ENCODE measurements at places on chromosomes 7 and 10.

DNA sequence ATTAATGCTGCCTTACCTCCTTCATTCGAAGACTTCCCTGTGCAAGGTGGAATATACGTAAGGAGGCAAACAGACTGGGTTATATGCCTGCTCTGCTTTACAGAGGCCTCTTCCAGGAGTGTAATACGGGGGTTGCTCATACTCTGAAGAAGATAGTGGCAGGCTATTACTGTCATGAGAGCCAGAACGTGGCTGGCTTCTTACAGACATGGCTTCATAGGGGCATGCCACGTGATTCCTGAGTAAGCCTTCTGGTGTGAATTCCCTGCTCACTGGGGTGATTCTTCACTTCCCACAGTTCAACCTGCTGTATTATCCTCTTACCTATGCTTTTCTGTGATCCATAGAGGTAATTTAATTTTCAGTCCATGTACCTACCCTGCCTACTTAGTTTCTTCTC is 141.8 kb downstream of the ST7 start:
- DNase-seq: no peak

DNA sequence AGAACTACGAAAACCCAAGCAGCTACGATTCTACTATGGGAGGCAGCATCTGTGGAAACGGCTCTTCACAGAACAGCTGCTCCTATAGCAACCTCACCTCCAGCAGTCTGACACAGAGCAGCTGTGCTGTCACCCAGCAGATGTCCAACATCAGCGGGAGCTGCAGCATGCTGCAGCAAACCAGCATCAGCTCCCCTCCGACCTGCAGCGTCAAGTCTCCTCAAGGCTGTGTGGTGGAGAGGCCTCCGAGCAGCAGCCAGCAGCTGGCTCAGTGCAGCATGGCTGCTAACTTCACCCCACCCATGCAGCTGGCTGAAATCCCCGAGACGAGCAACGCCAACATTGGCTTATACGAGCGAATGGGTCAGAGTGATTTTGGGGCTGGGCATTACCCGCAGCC is 81.6 kb upstream of the SAMD8 start:
- DNase-seq: no peak

DNA sequence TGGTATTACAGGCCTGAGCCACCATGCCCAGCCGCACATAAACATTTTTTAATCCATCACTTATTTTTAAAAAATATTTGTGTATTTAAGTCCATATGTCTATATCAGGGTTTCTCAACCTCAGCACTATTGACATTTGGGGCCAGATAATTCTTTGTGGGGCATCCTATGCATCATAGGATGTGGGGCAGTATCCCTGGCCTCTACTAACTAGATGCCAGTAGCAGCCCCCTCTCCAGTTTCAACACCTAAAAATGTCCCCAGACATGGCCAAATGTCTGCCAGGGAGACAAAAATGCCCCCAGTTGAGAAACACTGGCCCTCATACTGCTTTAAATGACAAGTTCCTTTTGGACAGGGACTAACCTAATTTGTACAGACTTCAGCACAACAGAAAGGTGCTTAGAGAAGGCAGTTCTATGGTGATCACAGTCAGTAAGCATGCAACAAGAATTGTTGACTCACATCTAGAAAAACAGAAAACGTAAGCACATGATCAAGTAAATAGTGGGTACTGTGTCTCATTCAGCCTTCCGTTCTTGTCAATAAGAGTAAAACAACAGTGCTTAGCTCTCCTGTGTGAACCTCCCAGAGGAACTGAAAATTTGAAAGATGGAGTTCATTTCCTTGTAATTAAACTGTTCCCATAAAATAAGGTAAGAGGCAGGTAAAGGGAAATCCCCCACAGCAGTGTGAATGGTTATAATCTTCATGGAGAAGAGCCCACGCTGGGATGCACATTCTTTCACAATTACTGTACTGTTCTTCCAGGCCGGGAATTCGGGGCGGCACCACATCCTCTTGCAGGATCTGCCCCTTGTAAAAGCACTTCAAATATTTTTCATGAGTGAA is 17.3 kb upstream of the ADRB1 start:
- DNase-seq: no peak

DNA sequence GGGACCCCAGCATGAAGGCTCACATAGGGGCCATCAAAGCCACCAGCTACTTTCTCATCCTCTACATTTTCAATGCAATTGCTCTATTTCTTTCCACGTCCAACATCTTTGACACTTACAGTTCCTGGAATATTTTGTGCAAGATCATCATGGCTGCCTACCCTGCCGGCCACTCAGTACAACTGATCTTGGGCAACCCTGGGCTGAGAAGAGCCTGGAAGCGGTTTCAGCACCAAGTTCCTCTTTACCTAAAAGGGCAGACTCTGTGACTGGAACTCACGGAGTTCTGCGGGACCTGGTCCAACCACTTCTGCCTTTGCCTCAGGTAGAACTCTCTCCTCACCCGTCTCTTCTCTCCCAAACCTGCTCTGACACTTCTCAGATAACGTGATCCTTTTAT is 945 bp downstream of the TAS2R40 start:
- DNase-seq: no peak

- no peak for DNase-seq
Observed at GRCh38 chr10:49711481-49711880, 32.0 kb downstream of the C10orf53 start.

DNA sequence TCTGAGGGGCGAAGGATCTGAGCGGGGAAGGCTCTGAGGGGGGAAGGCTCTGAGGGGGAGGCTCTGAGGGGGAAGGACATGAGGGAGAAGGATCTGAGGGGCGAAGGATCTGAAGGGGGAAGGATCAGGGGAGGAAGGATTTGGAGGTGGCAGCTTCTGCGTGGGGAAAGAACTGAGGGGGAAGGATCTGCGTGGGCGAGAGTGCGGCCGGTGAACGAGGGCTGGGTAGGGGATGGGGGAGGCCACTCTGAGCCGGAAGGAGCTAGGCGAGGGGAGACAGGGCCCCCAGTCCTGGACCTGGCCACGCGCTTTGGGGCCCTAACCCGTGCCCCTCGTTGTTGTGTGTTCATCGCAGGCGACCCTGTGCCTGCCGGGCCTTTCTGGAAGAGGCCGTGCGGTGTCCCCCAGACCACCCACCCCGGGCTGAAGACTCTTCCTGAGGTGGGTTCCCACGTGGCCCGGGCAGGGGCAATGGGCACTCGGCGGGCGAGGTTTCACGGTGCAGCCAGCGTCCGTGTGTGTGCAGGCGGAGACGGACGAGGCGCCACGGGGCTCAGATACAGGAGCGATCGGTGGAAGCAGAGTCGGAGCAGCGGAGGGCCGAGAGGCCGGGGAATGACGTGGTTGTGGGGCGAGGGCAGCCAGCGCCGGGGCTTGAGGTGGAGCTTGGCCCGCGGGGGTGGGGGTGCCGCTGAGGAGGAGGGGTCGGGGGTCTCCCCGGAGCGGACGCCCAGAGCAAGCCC is 2.0 kb downstream of the CALY start:
- no peak for DNase-seq

DNA sequence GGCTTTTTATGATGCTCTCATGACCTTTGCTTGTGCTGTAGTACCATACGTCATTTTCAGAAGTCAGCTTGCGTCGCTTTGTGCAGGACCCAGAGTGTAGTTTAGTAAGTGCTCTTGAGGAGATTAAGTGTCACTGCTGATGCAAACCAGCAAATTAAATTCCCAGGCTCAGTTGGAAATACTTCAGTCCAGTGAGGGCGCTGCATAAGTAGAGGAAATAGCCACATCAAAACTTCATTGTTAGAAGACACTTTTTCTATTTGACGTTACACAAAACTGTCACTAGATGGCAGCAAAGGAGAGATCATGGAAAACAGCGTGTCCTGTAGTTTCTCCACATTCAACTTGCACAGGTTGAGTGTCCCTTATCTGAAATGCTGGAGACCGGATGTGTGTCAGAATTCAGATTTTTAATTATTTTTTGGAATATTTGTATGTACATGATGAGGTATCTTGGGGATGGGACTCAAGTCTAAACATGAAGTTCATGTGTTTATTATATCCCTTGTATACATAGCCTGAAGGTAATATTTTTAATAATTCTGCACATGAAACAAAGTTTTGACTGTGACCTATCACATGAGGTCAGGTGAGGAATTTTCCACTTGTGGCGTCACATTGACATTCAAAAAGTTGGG is 7.9 kb downstream of the ZNF22 start:
- peak; percentile 91 for DNase-seq

DNA sequence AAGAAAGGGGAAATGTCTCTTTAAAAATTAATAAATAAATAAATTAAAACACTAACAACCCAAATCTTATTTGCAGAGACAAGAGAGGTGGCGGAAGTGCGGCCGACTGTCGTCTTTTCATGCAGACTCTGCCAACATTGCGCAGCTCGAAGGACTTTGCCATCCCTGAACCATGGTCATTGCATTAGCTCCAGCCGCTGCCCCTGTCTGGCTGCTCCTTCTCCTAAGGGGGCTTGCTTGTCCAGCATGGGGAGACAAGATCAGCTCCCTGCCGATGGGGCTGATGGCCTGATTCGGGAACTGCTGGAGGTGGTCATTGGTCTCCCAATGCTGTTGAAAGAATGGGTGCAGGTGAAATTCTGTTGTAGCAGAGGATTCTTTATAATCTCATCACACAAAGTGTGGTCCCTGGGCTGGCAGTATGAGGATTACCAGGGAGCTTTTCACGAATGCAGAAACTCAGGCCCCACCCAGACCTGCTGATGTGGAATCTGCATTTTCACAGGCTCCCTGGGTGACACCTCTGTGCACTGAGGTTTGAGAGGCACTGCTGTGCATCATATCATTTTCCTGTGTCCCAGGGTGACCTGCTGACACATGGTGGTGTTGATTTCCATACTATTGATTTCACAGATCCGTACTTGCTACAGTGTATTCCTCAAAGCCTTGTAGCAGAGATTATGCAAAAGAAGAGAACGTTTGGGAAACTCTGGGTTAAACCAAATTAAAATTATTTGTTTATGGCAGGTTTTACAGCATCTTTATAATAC is 172.4 kb upstream of the ZMIZ1 start:
- no peak for DNase-seq

DNA sequence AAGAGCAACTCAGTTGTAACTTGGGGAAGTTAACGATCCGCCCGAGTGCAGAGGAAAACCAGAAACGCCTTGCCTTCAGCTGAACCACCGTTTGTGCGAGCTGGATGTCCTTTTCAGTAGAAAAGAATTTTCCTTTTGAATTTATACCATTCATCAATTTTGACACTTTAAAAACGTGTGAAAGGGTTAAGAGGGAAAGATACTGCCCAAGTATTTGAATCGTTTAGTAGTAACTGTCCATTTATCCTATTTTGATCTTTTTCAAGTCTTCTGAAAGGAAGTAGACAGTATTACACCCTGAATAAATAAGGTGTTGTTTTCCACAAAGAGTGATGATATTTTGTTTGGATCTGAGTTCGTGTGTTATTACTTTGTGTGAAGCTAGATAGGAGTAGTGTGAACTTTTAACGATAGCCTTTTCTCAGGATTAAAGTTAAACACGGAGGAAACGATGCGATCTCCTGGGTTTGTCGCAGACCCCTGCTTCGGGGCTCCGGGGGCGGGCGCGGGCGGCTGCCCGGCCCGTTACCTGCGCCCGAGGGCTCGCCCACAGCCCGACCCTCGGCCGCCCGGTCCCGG is 830 bp upstream of the BMI1 start:
- no peak for DNase-seq

GRCh38 chr10:116511365-116511764 is 34.4 kb upstream of the PNLIP start:
- DNase-seq: no peak

GRCh38 chr7:80601999-80602398 is 36.4 kb upstream of the CD36 start:
- DNase-seq: no peak

- no peak for DNase-seq
Observed at GRCh38 chr10:101233863-101234262, 4.6 kb upstream of the LBX1 start.

DNA sequence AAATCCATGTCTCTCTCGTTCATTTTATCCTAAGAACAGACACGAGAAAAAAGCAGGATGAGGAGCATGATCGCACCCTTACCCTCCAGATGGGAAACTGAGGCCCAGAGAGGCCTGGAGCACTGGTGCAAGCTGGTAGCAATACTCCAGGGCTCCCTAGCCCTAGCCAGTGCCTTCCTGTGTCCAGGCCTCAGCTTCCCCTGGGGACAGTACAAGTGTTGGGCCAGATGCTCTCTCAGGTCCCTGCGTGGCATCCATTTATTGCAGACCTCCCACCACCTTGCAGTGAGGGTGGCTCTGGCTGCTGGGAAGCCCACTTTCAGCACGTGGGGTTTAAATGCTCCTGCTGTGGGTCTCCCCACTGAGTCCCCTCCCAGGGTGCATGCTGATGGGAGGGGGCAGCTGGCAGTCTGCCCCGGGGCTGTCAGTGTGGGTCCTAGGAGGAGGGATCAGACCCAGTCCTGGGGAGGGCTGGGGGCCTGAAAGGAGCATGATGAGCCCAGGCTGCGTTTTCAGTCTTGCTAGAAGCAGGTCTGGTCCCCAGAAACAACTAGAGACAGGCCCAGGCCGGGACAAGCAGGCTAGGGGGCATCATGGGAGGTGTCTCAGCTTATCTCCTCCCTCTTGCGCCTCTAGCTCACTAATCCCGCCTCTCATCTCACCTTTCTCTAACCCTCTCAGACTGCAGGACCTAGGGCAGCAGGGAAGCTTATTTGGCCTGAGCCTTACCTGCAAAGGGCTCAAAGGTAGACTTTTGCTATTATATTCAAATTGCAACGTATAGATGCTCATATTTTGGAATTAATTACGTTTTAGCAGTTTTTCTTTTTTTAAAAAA is 662 bp upstream of the PPIF start:
- no peak for DNase-seq

DNA sequence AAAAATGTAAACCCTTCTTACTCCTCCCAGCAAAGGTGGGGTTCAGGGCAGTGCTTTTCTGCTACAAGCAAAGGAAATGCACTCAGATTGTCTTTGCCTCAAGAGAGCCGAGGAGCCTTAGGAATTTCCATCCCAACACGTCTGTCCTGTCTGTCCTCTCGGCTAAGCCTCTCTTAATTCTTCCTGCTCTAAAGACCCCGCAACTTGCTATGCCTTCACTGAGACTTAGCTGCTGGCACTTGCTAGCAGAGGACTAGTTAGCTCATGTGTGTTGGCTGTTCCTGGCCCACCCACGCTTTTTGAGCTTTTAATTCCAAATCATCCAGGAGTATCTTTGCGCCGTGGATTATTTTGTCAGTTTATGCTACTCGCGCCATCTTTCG is 481 bp upstream of the NPM3 start:
- no peak for DNase-seq

Data from kidney capillary endothelial cell (primary cell).